Stimulated activated CD8-positive, alpha-beta memory T cell treated with anti-CD3 and anti-CD28 coated beads, Interleukin-4, amount 100 ng/mL, for 24 hours (primary cell): ENCODE measurements at places on chromosomes 11 and 22.

DNA sequence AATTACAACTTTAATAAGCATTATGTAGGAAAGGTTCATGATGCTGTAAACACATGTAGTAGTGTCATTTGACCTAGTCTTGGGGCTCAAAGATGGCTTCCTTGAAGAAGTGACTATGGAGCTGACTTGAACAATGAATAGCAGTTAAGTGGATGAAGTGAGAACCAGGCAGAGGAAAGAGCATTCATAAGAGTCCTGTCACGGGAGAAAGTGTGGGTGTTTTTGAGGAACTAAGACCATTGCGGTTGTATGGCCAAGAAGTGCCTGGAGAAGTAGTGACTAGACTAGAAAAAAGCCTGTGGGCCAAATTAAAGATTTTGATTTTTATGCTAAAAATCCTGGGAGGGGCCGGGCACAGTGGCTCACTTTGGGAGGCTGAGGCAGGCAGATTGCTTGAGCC, 7.2 kb upstream of the IL18BP start:
- no peak for DNase-seq

DNA sequence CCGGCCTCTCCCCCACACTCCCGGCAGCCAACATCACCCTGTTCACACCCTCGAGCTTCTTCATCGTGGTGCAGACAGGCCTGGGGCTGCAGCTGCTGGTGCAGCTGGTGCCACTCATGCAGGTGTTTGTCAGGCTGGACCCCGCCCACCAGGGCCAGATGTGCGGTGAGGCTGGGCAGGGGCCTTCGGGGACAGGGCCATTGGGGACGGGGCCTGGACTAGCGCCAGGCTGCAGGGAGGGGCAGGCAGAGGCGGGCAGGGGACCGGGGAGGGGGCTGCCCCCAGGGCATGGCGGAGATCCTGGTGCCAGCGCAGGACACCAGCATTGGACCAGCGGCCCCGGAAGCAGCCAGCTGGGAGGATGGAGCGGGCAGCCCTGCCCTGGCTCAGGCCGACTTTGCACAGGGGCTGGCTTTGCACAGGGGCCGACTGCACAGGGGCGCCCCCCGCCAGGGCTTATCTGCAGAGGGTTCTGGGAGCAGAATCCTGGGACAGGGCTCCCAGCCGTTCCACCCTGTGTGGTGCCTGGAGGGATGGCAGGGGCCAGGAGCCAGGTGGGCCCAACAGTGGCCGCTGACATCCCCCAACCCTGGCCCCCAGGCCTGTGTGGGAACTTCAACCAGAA, 8.6 kb downstream of the MUC5B start:
- no peak for DNase-seq

GRCh38 chr11:27088353-27088752, 47.7 kb downstream of the BBOX1 start:
- no peak for DNase-seq

- DNase-seq = no peak
Measured at GRCh38 chr22:28716686-28717085, 24.9 kb downstream of the CHEK2 start.

DNA sequence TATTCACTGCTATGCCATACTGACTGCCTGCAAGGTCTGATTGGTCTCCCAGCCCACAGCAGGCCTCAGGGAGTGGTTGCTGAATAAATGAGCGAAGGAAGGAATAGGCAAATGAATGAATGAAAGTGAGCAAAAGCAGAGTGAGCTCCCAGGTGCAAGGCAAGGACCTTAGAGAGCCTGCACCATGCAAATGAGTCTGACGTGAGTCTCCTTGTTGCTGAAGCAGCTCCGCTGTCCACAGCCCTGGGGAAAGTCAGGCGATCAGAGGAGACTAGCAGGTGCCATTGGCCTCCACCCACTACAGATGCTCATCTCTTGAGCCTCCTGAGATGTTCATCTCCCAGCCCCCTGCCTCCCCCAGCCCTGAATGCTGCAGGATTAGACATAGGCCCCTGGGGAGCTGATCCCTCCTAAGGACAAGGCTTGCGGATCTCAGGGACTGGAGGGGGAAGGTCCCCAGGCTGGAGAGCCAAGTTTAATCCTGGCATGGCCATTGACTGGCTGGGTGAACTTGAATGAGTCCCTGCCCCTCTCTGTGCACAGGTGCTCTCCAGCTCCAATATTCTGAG, 22.1 kb downstream of the GDPD5 start:
- DNase-seq = no peak

DNA sequence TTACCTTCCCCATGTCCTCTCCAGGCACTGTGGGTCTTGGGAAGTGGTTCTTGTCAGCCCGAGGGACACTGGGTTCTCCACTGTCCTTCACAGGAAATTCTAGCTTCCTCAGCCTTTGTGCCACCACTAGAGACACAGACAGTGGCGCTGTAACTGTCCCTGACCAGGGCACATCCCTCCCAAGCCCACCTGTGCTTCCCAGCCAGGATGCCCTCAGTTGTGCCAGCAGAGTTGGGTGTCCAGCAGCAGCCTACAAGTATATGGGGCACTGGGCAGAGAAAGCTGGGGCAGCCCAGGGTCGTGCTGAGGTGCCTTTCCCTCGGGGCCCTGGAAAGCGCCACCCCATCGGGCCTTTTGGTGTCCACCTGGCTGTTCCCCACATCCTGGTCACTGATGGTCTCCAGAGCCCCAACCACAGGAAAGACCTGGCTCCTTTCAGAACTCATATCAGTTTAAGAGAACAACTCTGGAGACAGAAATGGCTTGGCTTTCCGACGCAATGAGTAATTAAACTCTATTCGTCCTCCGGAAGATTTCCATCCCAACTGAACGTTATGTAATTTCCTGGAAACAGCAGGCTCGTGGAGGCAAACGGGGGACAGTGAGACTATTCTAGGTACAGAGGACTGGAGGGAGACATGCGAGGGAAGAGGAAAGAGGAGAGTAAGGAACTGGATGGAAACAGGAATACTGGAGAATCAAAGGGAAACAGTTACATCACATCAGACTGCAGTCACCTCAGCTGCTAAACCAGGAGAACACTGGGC, 28.6 kb downstream of the PPP2R1B start:
- no peak for DNase-seq

- no peak for DNase-seq
Measured at GRCh38 chr11:33017478-33017877, 1.8 kb downstream of the DEPDC7 start.

- DNase-seq = no peak
Measured at GRCh38 chr11:67564230-67564629, 19.4 kb upstream of the GSTP1 start.

DNA sequence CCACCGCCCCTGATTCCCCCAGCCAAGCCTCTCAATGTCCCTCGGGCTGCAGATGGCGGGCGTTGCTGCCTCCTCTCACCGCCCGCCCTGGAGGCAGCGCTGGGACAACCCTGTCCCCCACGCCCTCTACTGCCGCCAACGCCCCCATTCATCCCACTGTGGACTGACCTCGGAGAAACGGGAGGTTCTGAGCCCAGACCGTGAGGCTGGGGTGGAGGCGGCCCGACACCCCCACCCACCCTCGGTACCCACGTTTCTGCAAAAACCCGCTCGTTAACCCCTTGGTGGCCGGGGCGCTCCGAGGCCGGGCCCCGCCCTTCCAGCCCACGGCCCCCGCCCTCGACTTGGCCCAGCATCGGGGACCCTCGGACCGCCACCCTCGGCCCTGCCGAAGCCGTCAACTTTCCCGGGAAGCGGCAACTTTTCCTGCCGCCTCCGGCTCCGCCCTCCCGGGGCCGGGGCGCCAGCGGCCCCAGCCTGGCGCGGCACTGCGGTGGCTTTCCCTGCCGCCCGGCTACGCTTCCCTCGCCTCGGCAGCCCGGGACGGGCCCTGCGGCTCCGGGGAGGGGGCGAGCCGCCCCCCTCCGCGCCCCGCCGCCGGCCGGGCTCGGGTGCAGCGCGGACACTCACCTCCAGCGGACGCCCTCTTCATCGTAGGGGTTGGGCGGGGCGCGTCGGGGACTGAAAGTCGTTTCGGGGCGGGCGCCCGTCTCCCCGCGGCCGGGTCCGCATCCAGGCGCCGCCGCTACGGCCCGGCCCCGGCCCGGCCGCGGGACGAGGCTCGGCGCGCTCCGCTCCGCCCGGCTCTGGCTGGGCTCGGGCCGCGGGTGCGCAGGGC, 458 bp downstream of the RTN4R start:
- no peak for DNase-seq

- no peak for DNase-seq
Measured at GRCh38 chr11:75112200-75112599, 15.5 kb upstream of the OR2AT4 start.

DNA sequence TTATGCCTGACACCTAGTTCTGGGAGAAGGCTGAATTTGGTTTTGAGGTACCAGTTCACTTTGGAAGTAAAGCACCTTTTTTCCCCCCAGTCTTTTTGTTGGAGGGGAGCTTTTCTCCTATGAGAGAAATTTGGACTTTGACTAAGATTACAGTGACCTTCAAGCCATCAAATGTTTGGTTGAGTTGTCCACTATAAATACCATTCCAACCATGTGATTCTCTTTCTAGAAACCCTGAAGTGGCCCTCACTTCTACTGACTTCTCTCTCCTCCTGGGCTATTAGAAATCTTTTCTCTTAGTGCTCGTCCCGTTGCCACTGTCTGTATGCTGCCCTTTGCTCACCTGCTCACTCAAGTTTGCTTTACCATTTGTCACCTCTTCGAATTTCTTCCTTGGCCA, 82.6 kb downstream of the TEAD1 start:
- DNase-seq = no peak

- no peak for DNase-seq
Measured at GRCh38 chr22:48357196-48357595, 1470.5 kb downstream of the BRD1 start.

DNA sequence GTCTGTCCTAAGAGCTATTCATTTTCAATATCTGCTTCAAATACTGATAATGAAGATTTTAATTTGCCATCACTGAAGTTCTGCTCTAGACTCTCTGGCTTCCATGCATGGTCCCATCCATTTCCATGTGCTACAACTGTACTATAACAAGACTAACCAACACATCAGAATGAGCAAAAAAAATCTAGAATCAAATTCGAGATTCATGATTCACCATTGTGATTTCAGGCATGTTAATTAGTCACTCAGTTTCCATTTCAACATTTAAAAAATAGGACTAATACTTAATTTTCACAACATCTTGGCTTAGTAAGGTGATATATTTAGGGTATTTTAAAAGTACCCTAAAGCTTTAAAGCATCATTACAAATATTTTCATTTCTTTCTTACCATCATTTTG, 22.8 kb downstream of the PICALM start:
- DNase-seq = no peak

GRCh38 chr11:28618416-28618815, 510.2 kb downstream of the METTL15 start:
- DNase-seq = no peak

- DNase-seq = no peak
Measured at GRCh38 chr11:17921659-17922415, 91.0 kb downstream of the SERGEF start.

DNA sequence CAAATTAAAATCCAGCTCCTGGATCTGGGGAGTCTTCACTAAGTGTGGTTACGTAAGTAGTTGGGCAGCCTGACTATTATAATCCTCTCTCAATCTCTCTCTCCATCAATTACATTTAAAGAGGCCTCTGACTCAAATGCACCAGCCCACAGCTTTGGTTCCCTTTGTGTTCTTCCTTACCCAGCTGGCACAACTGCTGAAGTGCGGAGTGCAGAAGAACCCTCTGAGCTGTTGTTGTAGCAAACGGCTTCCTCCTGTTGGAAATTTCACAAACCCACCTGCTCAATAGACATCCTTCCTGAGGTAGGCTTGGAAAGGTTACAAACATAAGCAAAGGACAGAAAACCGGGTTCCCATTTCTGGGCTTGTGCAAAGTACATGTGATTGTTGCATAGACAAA, 17.0 kb upstream of the SORL1 start:
- no peak for DNase-seq

DNA sequence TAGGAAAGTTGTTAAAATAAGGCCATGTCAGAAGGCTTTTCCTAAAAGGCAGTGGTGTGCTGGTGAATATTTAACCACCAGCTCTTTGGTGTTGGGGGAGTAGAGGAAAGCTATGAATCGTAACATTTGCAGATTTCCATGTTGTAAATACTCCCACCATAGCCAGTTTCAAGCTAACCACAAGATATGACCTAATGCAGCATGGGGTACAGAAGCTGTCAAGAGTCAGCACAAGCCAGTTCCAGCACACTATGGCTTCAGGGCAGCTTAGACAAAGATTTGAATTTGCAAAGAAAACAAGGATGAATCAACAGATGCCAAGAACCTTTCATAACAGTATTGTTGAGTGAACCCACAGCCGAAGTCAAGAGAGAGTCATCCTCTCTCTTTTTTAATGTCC, 40.0 kb downstream of the COMMD9 start:
- DNase-seq = no peak

- DNase-seq = no peak
Measured at GRCh38 chr11:112826026-112826425, 135.2 kb upstream of the NCAM1 start.

DNA sequence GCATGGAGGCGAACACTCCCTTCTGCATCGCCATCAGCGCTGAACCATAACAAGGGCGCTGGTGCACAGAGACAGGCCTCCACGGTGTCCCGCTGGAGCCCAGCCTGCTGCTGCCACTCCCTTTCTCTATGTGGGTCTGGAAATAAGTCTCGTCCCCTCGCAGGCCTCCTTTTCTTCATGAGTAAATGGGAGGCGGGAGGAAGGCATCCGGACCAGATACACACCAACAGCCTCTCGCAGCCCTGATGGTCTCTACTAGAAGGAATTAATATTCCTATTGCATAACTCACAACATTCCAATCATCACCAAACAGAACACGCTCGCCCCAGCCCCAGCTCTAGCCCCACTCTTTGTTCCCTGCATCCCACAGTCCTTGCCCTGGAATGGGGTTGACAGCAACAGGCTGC, 14.9 kb downstream of the RASD2 start:
- DNase-seq = no peak

- DNase-seq = no peak
Measured at GRCh38 chr11:117840881-117841550, 16.5 kb upstream of the FXYD2 start.

DNA sequence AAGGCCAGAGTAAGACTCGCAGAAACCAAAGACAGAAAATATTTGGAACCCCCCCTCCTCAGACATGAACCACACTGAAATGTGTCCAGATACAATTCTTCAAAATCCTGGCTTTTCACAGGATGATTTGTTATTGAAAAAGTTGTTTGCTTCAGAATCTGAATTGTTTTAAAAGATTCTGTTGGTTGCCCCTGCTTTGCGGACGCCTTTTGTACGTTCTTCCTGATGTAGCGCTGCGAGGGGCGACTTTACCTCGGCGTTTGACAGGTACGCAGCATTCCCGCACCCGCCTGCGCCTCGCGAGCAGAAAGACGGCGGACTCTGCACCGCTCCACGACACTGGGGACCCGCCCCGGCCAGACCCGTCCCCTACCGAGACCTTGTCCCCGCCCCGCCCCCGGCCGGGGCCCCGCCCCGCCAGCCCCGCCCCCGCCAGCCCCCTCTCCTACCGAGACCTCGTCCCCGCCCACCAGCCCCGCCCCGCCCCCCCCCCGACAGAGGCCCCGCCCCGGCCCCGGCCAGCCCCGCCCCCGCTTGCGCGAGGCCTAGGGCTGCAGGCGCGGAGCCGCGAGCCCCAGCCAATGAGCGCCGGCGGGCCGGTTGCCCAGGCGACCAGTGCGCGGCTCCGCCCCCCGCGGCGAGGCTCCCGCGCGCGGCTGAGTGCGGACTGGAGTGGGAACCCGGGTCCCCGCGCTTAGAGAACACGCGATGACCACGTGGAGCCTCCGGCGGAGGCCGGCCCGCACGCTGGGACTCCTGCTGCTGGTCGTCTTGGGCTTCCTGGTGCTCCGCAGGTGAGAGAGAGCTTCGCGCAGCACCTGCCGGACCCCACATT, at the start of gene GLB1L2:
Gene GLB1L2, plus strand, starts transcription at position 635 of the 835 bp plus-strand sequence. Its CDS starts 74 bp downstream, at position 709.
- peak; percentile 68 for DNase-seq

- no peak for DNase-seq
Measured at GRCh38 chr22:40326905-40327735, 19.2 kb upstream of the ADSL start.
